ENCODE measurements at places on chromosomes 7 and 10.

DNA sequence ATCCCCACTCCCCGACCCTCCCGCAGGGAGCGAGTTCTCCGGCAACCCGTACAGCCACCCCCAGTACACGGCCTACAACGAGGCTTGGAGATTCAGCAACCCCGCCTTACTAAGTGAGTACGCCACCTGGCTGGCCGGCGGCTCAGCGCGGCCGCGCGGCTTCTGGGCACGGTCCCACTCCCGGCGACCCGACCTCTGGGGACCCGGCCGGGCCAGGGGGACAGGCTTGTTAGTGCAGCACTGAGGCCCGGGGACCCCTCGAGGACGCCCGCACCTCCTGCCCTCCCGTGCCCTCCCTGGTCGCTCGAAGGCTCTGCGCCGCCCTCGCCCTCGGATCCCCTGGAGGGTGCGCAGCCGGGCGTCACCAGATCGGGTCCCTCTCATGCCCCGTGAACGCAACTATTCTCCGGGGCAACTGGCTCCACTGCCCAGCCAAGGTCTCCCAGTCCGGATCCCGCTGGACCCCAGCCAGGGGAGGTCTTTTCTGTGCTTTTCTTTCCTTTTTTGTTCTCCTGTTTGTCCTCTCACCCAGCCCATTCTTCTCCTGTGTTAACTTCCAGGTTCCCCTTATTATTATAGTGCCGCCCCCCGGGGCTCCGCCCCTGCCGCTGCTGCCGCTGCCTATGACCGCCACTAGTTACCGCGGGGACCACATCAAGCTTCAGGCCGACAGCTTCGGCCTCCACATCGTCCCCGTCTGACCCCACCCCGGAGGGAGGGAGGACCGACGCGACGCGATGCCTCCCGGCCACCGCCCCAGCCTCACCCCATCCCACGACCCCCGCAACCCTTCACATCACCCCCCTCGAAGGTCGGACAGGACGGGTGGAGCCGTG is 81.8 kb downstream of the PAX2 start:
- DNase-seq = peak; percentile 59

- DNase-seq = no peak
Observed at GRCh38 chr7:74280985-74281384, 8.2 kb upstream of the CLIP2 start.

DNA sequence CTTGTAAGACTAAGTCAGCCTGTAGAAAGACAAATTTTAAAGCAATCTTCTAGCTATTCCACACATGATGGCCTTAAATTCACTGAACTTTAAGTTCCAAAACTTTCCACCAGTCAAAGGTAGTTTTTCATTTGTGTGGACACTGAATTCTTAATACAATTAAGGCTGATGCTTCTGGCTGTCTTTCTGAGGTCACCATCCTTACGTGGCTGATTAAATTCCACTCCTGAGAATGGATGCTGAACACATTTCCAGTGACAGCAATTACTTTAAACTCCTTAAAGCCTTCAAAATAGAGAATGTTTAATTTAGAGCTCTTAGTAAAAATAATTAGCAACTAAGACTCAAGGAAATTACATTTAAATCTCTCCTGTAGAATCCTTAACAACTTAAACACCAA is 142.6 kb upstream of the COL1A2 start:
- DNase-seq = no peak

DNA sequence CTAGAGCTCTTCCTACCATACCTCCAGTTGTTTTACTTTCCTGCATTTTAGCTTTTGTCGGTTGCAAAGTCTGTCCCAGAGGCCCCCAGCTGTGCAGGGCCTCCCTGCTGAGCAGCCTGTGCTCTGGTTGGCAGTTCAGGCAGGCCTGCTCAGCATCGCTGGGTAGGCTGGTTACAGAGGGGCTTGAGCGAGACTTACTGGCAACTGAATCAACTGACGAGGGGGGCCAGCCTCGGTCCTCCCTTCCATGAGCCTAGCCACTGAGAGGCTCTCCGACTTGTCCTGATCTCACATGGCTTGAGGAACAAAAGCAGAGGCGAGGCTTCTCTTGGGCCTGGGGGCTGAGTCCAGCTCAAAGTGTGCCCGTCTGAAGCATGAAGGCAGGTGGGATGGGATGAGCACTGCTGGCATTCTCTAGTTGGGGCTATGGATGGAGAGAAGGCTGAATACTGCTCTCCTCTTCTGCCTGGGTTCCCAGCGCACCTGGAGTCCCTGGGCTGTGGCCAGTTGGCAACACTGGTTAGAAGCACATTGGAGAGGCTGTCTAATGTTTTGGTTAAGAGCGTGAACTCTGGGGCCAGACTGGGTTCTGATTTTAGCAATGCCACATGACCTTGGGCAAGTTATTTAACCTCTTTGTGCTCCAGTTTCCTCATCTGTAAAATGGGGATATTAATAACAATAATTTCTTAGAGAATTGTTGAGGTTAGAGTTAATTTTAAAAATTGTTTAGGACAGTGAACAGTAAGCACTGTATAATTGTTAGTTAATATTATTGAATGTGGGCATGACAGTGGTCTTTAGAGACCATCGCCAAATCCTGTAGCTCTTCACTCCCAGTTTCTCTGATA is 6.9 kb upstream of the SFRP5 start:
- no peak for DNase-seq

- DNase-seq = peak; percentile 66
Observed at GRCh38 chr7:105388356-105389087, at the start of gene SRPK2. Gene SRPK2, minus strand, starts transcription at chr7:105388921.

Measured in memory B cell (primary cell).